ENCODE measurements at places on chromosomes 4 and X.
A peak's percentile ranks its signal among the peaks of the same experiment; 100 is the strongest.

DNA sequence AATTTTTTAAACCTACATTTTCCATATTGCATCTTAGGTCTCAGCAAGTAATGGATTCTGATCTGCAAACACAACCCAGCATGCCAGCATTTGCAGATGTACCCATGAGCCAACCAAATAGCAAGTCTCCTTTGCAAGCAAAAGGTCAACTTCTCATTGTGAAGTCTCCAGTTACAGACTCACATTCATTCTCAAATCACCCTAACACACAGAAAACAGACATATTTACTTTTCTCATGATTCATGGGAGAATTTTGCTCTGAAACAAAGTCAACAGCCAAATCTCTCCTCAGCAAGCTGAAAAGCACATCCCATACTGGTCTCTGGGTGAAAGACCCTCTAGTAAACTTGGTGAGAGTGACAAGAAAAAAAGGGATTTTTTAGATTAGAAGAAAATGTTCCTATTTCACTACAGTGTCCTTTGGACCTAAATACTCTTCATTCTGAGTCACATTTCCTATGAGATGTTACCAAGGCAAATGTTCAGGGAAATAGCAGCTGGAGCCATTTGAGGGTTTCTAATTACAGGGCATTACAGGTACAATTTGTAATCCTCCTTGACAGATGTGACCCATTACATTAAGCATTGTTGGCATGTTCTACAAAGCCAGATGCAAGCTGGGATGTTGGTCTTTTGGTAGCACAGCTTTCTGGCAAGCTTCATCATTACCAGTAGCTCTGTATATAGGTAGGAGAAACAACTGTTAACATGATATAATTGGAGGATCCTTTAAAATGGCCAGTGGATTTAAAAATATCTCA lies 383.3 kb downstream of the SMARCA1 start:
- no peak for DNase-seq

DNA sequence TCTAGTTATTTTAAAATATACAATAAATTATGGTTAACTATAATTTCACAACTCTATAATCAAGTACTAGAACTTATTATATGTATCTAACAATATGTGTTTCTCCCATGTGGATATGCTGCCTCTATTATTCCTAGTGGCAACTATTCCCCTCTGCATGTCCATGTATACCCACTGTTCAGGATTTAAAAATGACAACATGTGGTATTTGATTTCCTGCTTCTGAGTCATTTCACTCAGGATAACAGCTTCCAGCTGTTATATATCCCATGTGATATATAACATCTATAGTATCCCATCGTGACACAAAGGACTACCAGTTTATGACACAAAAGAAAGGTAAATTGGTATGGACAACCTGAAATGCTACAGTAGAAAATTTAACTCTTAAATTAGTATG lies 167.4 kb upstream of the TACR3 start:
- no peak for DNase-seq

DNA sequence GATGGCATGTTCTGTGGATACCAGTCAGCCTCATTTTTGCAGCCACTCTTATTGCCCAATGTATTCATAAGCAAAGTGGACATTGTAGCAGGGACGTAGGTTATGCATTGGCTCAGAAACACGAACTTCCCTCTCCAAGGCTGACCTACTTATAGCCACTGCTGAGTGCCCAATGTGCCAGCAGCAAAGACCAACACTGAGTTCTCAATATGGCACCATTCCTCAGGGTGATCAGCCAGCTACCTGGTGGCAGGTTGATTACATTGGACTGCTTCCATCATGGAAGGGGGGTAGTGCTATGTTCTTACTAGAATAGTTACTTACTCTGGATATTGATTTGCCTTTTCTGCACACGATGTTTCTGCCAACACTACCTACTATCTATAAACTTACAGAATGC lies 306.9 kb downstream of the KCNIP4 start:
- DNase-seq = no peak

- DNase-seq = peak; percentile 27
These were observed 183.7 kb downstream of the SPATA18 start for GRCh38 chr4:52234561-52235440.

- DNase-seq = no peak
These were observed 58.6 kb upstream of the CHRNA9 start for GRCh38 chr4:40276546-40276945.

- no peak for DNase-seq
These were observed 20.4 kb upstream of the FBXW7 start for GRCh38 chr4:152556283-152556682.

DNA sequence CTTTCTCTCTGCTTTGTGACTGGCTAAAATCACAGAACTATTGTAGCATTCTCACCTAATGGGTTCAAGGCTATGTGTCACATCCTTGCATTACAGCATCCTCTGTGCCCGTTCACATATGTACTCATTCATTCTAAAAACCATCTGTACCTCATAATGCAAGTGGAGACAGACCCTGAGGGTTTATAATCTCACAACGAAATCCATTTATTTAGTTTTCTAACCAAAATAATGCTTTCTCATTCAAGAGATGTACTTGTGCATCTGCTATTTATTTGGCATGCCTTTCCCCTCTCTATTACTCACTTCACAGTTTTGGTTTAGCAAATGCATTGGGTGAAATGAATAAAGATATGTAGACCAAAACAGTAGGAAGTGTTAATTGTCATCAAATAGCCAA lies 261.5 kb downstream of the DCHS2 start:
- no peak for DNase-seq

DNA sequence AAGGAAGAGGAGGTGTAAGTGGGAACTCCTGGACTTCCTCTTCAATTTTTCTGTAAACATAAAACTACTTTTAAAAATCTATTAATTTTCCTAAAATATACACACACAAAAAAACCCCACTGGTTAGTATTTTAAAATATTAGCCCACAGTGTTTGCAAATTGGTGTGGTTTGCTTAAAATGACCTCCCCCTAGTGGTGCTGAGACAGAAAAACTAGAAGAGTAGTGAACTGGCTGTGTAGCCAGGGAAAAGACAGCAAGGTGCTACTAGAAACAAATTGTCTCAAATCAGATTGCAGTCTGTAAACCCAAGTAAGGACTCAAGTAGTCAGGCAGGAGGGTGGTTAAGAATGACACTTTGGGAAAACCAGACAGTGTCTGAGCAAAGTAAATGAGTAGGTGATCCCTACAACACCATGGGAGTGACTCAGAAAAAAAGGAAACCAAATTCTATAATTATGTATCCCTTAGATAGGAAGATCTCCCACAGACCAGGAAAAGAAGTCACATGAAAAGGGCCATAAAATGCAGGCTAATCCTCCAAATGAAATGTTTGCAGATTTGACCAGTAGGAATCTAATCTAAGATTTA lies 26.0 kb downstream of the AMTN start:
- no peak for DNase-seq

DNA sequence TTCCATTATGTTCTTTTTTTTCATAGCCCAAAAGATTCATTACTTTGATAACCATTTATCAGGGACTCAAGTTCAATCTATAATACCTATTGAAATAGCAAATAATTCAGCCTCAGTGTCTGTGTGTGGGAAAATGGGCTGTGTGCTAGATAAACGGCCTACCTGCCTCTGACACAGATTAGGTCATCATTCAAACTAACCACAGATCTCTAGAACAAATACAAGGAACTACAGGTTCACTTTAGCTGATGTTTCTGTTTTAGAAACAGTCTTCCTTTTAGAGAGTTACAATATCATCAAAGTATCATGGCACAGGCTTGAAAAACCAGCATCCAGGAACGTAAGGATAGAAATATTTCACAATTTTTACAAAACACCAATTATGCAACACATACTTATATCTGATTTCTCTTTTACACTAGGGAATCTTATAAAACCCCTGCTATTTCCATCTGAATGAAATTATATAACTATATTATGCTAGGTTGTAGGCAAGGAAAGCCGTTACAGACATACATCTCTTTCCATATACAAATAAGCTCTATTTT lies 56.6 kb upstream of the MAB21L2 start:
- DNase-seq = no peak

DNA sequence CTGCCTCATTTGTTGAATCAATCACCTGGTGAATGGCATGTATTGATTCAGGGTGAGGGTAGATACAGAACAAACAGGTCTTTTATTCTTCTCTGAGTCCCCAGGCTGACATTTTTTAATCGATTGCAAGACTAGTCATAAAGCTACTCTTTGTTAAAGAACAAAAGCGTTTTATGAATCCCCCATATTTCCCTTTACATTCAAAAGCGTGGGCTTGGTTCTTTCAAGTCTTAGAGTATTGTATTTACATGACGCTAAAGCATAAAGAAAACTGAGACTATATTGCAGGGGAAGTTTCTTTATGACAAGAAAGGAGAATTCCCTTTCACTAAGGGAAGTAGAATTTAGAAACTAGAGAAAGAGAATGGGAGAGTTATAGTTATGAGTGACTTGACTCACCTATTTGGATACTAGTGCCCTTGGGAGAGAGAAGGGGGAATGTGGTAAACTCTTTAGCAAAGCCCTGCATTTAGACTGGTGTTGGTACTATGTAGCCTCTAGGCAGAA lies 69.3 kb upstream of the PDE5A start:
- DNase-seq = no peak

GRCh38 chr4:52408032-52408431 lies 251.1 kb downstream of the USP46 start:
- no peak for DNase-seq

DNA sequence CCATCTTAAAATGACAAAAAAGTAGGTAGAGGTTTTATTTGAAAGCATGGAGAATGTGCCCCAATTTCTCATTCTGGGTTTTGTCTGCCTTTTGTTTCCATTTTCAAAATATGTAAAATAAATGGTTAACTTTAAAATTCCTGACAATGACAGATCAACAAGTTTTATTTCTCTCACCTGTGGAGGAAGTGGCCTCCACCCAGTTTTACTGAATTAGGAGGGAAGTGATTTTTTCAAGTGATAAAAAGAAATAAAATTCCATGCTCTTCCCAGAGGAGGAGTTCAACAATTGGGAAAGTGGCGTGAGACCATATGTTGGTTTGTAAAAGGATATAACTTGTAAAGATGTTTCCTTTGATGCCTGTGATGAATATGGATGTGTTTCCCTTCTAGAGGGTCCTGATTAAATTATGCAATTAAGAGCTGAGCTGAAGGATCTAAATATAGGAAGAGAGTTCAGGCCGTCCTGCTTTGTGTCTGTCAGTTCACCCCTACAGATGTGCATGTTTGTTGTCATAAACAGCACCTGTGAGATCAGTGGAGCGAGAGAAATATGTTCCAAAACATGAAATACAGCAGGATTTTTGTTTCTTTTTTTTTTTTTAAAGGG lies 19.5 kb downstream of the SMAD1 start:
- DNase-seq = no peak
